ENCODE measurements at places on chromosomes 2 and 18.
A peak's percentile ranks its signal among the peaks of the same experiment; 100 is the strongest.

GRCh38 chr18:7779211-7779610, 212.1 kb downstream of the PTPRM start:
- no peak for DNase-seq

DNA sequence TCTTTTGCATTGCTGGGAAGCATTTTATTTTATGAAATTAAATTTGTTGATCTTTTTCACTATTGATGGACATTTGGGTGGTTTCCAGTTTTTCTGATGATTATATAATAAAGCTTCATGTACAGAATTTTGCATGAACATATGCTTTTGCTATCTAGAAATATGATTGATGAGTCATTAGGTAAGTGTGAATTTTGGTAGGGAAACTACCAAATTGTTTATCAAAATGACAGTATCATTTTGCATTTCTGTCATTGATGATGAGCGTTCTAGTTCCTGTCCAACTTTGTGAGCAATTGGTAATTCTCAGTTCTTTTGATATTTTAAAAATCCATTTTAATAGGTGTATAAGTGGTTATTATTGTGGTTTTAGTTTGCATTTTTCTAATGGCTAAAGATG, 67.7 kb downstream of the TAF4B start:
- no peak for DNase-seq

DNA sequence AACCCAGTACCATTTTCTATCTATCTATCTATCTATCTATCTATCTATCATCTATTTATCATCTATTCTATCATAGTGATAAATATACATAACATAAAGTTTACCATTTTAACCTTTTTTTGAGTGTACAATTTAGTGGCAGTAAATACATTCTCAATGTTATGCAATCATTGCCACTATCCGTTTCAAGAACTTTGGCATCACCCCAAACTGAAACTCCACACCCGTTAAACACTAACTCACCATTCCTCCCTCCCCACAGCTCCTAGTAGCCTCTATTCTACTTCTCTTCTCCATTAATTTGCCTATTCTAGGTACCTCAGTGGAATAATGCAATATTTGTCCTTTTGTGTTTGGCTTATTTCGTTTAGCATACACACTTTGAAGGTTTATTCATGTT, 82.5 kb upstream of the KCNE4 start:
- DNase-seq, result peak; percentile 73

DNA sequence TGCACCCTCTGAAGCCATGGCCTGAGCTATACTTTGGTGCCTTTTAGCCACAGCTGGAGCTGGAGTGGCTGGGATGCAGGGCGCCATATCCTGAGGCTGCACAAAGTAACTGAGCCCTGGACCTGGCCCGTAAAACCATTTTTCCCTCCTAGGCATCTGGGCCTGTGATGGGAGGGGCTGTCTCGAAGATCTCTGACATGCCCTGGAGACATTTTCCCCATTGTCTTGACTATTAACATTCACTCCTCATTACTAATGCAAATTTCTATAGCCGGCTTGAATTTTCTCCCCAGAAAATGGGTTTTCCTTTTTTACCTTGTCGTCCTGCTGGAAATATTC, 15.4 kb downstream of the TAF1B start:
- DNase-seq, result no peak

DNA sequence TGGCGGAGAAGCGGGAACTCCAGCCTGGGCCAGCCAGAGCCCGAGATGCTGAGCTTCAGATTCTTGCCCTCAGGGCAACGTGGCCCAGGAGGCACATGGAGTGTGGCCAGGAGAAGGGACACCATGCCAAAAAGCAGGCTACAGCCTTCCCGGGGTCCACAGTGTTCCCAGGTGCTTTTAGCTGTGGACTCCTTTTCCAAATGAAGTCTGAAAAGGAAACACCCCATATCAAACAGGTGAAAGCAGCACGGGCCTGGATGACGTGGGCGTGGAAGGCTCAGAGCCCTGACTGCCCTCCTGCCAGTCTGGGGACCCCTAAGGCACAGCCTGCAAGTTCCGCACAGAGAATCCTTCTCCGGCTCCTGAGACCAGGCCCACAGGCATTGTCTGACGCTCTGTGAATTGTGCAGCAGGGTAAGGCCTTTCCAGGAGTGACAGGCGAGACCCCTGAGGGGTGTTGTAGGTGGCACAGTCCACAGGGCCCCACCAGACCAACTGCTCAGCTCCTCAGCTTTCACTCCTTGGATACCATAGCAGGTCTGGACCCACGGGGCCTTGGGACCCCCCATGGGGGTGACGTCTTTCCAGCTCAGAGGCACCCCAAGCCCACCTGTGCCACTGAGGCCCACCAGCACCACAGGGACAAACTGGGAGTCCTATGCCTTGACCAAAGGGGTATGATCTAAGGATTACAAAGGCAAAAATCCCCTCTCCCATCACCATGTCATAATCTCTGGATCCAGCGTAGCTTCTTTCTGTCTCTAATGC, 69.6 kb upstream of the RAB6C start:
- no peak for DNase-seq

- DNase-seq, result peak; percentile 66
Measured at GRCh38 chr18:66764230-66764629, 160.3 kb upstream of the CDH19 start.

- DNase-seq, result peak; percentile 41
Measured at GRCh38 chr2:231900486-231900942, 25.7 kb downstream of the NPPC start.

GRCh38 chr2:15302154-15302553, 259.0 kb downstream of the NBAS start:
- no peak for DNase-seq

- DNase-seq, result peak; percentile 64
Measured at GRCh38 chr2:42249887-42250286, 80.7 kb downstream of the EML4 start.

- no peak for DNase-seq
Measured at GRCh38 chr2:42036413-42036812, 11.4 kb upstream of the PKDCC start.

- no peak for DNase-seq
Measured at GRCh38 chr18:2442726-2443275, 128.5 kb downstream of the METTL4 start.

GRCh38 chr2:181203916-181204315, 223.5 kb downstream of the UBE2E3 start:
- no peak for DNase-seq

- no peak for DNase-seq
Measured at GRCh38 chr18:45448871-45449270, 166.4 kb upstream of the SLC14A2 start.

- no peak for DNase-seq
Measured at GRCh38 chr2:208222351-208222750, 32.5 kb downstream of the IDH1 start.

DNA sequence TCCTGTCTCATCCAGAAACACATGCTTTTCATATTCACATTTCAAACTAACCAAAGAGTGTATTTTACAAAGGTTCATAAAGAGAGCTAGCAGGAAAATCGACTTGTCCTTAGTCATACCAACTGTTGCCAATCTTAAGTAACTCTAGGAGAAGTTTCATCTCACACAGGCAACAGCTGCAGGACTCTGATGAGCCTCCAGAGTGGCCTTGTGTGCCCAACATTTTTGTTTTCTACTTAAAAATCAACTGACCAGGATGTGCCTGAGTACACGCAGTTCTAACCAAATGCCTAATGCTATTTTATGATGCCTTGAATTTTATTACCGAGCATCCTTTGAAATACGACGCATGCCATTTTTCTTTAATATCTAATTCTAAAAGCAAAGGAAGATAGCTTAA, 595.9 kb upstream of the LRRTM4 start:
- no peak for DNase-seq

- no peak for DNase-seq
Measured at GRCh38 chr2:229088517-229088913, 182.6 kb downstream of the PID1 start.

GRCh38 chr2:239778042-239778851, 246.9 kb downstream of the NDUFA10 start:
- no peak for DNase-seq

GRCh38 chr2:83630351-83630750, 828.7 kb downstream of the SUCLG1 start:
- DNase-seq, result no peak

GRCh38 chr2:12941203-12941602, 224.5 kb downstream of the TRIB2 start:
- DNase-seq, result no peak

- DNase-seq, result peak; percentile 40
Measured at GRCh38 chr2:128260239-128261138, 58.2 kb downstream of the HS6ST1 start.

DNA sequence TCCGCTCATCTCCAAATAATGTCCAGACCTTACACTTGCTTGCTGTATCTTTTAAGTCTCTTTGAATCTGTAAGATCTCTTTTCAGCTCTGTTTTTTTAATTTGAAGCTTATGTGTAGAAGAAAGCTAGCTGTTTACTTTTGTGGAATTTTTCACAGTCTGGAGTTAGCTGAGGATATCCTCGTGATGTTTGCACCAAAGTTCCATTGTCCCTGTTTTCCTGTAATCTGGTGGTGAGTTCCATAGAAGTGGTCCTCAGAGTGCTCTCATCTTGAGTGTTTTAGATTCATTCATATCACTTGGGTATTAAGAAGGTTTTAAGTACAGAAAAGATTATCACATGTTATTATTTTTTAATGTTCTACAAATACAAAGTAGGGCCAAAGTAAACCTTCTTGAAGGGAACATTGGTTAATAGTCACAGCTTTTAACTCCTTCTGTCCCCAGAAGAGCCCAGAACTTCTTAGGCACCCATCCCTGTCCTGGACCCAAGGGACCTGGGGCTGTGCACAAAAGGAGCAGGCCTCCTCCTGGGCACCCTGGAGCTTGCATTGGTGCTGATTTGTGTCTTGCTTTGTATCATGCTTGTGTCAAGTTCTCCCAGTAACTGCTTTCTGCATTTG, 15.0 kb downstream of the MLPH start:
- DNase-seq, result no peak

DNA sequence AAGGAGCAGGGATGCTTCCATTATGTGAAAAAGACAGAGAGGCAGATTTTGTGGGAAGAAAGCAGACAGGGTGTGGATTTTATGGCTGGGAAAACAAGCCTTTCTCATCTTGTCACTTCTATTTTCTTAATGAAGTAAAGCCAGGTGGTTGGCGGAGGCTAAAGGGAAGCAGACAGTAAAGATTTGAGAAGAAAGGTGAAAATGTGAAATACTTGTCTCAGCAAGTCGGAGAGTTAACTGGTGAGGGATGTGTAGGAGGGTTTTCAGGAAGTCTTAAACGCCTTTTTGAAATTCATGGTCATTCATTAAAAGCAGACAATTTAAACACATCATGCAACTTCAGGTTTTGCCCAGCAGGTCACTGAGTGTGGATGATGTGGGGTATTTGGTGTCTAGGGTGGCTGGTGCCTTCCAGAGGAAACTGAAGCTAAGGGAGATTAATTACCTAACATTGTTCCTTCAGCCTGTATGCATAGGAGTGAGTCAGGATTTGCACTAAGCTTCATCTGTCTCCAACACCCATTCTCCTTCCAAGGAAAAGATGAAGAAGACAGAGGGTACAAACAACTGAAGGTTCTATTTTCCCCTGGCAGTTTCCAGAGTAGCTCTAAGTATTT, 20.7 kb downstream of the SLC14A2 start:
- DNase-seq, result no peak

- no peak for DNase-seq
Measured at GRCh38 chr18:68738564-68738963, 23.7 kb upstream of the TMX3 start.

DNA sequence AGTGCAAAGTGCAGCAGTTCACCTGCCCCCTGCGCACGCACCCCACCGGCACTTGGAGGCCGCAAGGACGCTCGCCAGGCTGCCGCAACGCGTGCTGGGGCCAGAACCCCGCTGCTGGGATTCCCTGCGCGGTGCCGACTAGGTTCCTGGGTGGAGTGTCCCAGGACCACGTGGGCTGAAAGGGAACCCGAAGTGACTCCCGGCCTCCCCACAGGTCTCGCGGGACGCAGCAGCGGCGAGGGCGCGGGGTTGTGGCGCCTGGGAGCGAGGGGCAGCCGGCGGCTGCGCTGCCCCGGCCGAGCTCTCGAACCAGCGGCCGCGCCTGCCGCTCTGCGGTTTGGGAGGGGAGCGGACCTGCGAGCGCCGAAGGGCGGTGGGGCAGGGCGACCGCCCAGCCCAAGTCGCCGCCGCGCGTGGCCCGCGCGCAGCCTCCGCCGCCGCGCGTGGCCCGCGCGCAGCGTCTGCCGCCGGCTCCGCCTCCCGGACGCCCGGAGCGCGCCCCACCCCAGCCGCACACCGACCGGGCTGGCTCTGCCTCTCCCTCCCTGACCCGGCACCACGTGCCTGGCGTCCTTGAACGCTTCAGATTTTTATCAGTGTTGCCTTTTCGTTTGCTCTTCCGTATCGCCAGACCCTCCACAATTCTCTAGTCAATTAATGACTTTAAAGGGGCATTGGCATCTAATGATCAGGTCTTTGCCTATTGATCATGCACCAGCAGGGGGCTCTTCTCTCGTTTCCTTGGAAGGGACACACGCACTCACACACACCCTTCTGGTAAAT, at the start of gene FTCDNL1:
Gene FTCDNL1 (minus strand): TSS at position 475 of the 783 bp plus-strand sequence. CDS start 2,230 bp downstream, outside the sequence.
- DNase-seq, result peak; percentile 59

- no peak for DNase-seq
Measured at GRCh38 chr2:161131804-161132203, 28.4 kb upstream of the TANK start.

DNA sequence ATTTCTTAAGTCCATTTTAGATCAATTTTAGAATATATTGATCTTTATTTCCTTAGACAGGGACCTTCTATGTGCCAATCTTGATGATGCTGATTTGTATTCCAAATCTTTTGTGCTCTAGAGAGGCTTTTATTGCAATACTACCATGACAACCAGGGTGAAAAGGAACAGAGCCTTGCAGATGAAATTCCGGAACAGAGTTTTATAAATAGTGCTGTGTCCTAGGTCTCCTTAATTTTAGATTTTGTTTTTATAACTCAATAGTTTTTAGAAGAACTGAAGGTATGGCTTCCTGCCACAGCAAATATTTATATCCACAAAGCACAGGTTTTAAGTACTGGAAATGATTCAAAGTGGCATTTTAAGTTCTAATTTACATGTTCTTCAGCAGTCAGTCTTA, 160.2 kb downstream of the PMAIP1 start:
- no peak for DNase-seq

- DNase-seq, result no peak
Measured at GRCh38 chr2:237534380-237534779, 32.0 kb upstream of the PRLH start.

DNA sequence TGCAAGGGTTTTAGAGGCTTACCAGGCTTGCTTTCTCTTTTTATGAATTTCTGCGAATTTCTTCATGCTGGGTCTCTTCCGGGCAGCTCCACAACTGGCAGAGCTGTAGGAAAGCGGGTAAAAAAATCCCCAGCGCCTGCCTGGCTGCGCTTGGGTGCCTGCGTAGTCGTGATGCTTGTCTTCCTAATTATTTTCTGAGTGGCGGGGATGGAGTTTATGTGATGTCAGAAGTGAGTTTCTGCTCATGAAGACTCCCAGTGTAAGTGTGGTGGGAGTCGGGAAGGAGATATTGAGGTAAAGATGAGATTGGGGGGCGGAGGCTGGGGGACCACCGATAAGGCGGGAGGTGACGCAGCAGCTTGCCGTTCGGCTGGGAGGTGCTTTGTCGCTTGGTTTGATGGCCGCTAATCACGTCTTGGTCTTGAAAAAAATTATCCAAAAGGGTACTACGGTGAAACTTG, 229.8 kb downstream of the LDLRAD4 start:
- no peak for DNase-seq

All from lung (tissue), 17 donors.